ENCODE measurements at places on chromosomes 3 and 15.

DNA sequence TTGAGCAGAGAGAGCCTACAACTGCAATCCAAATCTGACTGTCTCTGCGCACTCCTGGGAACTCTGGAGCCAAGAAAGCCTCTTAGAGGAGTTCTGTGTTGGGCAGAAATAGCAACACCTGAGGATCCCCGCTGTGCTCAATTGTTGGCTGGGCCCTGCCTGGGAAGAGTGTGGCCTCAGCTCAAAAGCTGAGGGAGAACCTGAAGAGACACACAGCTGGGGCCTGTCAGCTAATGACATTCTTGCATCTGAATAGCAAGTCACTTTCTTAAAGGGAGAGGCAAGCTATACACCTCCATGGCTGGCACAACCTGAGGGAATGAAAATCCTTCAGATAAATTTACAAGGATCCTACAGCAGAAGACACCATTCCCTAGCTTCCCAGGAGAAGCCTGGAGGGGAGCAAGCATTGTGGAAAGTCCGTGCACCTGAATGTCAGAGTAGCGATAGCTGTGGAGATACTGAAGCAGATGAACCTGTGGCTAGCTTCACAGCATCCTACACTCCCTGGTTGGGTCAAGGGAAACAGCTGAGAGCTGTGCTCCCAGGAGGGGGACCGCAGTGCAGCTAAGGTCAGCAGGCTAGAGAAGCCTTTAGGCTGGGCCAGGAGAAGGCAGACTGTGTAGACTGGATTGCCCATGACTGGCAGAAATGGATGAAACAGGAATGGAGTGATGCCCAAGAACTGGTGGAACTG, 159.9 kb upstream of the PFN2 start:
- no peak for DNase-seq

GRCh38 chr15:83445643-83446042, 1.5 kb upstream of the SH3GL3 start:
- no peak for DNase-seq

- DNase-seq, result no peak
Measured at GRCh38 chr3:37989821-37990480, 635 bp upstream of the VILL start.

- DNase-seq, result no peak
Measured at GRCh38 chr3:169303660-169304059, 359.9 kb downstream of the MECOM start.

DNA sequence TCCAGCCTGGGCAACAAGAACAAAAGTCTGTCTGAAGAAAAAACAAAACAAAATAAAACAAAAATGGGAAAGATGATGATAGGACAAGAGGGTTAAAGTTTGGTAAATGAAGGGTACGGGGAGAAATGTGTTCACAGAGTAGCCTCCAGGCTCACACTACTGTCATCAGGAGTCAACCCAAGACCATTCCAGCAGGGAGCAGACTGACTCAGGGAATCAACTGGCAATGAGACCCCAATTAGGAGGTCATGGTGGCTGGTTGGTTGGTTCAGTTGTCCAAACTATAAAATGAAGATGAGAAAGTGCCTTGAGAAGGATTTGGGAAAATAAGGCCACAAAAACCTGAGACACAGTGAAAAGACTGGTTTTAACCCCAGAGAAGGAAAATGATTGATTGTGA, 51.8 kb downstream of the KLHL6 start:
- DNase-seq, result no peak

- no peak for DNase-seq
Measured at GRCh38 chr3:104005815-104006214, 1360.9 kb upstream of the ALCAM start.

- DNase-seq, result no peak
Measured at GRCh38 chr3:23861689-23862088, 55.1 kb downstream of the NKIRAS1 start.

DNA sequence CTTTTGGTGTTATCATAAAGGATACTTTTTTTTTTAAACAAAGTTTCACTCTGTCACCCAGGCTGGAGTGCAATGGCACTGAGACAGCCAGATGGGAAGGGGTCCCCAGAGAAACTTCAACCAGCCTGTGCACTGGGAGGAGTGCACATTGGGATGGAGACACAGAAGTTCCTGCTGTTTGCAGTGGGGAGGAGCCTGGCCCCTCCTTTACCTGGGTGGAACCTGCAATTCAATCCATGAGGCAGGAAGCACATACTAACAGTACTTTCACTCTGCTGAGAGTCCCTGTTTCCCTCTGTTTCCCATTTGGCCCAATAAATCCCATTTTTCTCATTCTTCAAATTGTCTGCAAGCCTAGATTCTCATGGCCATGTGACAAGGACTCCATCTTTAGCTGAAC, 42.3 kb upstream of the LHFPL4 start:
- no peak for DNase-seq

GRCh38 chr15:90881181-90881977, 2.9 kb upstream of the FES start:
- DNase-seq, result no peak

GRCh38 chr15:92146511-92147150, 247.1 kb upstream of the ST8SIA2 start:
- no peak for DNase-seq

DNA sequence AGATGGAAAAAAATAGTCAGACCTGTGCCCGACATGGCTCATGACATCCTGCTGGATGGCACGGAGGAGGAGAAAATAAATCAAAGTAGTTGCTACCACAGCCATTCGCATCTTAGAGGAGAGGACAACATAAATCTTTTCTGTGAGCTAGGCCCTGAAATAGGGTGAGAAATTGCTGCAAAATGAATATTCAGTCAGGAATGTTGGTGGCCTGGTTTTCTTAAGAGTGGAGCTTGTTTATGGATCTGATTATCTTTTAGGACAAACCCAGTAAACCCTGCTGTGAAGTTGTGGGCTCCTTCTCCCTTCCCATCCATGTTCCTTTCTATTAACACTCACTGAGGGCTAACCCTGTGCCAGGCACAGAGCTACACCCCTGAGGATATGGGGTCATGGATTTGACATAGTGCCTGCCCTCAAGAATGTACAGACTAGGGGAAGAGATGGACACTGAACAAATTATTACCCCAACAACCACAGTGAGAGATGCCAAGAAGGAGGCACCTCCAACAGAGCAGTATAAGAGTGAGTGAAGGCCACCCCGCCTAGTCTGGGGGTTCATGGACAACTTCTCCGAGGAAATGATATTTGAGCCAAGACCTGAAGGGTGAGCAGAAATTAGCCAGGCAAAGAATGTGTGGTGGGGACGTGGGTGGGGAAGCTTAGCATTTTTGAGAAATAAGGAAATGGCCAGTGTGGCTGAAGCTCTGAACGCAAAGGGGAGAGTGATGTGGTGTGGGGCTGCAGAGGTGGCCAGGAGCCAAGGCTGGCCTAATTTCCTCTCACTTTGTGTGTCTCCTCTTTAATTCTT, 68.9 kb upstream of the ARL8B start:
- no peak for DNase-seq

- DNase-seq, result no peak
Measured at GRCh38 chr3:73766599-73767381, 142.0 kb upstream of the PDZRN3 start.

DNA sequence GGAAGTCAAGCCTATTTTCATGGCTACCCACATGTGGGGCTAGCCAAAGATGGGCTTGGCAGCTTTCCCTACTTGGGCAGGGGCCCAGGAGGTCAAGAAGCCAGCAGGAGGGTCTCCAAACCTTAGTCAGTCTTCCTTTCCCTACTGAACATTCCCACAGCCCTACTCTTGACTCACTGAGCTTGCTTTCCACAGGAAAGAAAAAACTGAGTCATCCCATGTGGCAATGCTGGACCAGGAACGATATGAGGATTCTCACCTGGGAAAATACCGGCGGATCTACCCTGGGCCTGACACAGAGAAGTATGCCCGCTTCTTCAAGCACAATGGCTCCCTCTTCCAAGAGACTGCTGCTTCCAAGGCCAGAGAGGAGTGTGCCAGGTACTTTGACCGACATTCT, 3.7 kb upstream of the NGRN start:
- no peak for DNase-seq

DNA sequence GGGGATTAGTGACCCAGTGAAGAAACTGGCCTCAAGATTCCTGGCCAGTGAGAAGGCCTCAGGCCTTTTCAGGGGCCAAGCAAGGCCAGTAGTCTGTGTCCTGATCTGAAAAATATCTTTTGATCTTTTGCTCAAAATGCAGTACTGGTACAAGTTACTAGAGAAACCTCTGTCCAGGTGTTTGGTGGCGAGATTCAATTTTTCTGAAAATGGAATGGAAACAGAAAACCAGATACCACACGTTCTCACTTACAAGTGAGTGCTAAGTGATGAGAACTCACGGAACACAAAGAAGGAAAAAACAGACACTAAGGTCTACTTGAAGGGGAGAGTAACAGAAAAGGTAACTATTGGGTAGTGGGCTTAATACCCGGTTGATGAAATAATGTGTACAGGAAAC, 463.4 kb downstream of the ZIC1 start:
- no peak for DNase-seq

DNA sequence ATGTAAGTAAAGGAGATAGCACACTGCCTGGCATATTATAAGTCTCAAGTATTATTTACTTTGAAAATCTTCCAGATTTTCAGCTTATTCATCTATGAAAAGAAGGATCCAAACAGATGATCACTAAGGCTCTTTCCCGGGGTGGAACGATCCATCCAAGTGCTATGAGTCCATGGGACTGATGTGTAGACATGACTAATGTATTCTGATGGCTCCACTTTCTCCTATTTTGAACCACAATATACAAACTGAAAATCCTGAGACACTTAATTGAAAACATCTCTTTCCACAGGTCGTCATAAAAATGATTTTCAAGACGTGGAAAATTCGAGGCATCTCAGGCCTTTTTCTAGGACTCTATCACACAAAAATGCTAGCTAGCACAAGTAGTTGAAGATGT, 33.4 kb upstream of the CHRM5 start:
- DNase-seq, result no peak

All from GM13976 (cell line).